ENCODE measurements at places on chromosomes 7 and 10. TPM values are rescaled to one million over a fixed set of nuclear protein-coding genes. Genes with fewer than 3 reads are reported as not detected.

PON1 gene
- not detected for total RNA-seq

EVX1 gene
- total RNA-seq, result not detected

NUTM2E gene
- not detected for total RNA-seq

AS3MT gene
- 0.44 TPM for total RNA-seq

AUTS2 gene
- 9.5 TPM for total RNA-seq

GRCh38 chr10:106083572-106083971 is 1080.9 kb downstream of the SORCS1 start:
- DNase-seq, result no peak

DNA sequence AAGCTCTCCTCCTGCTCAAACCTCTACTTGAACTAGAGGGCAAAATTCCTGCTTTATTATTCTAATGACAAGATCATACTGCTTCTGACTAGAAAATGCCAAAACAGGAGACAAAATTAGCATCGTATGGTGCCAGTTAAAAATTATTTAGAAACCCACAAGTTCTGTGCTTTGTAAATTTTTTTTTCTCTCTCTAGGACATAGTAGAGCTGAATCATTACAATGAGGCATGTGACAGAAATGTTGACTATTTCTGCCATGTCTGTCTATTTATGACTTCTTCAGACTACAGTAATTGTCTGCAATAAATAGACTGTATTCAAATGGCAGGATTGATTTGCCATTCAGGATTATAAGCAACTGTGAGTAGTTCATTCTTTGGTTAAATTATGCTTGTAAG is 335.8 kb downstream of the PRPF18 start:
- no peak for DNase-seq

- no peak for DNase-seq
Measured at GRCh38 chr10:88557658-88558057, 25.5 kb downstream of the RNLS start.

DNA sequence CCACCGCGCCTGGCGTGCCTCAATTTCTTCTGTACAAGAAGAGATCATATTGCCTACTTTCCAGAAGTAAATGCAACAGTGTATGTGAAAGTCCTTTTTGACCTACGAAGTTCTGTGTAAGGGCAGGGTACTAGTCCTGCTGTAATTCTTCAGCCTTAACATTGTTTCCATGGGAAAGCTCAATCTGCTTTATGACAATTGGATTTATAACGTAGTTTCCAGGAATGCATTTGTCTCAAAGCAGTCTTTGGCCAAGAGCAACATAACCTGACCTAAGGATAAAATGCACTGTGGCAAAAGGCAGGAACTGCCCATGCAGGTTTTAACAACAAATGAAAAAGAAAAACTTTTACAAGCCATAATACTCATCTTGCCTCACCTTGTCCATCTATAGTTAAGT is 108.1 kb upstream of the PODXL start:
- DNase-seq, result no peak

DNA sequence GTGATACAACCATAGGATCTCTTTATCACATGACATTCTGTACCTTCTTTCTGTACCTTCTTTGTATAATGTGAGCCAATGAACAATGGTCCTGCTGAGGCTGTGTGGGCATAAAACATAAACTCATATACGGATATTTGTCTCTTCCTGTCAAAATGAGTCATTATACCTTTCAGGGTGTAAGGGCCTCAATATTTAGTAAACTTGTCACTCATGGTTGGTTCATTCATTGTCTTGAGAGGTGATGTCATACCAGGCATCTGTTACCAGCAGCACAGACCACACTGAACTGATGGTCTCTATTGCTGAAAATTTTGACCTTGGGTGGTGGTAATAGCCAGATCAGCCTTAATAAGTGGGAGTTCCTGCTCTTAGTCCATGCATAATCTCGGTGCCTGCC is 287.6 kb upstream of the TPK1 start:
- no peak for DNase-seq

DNA sequence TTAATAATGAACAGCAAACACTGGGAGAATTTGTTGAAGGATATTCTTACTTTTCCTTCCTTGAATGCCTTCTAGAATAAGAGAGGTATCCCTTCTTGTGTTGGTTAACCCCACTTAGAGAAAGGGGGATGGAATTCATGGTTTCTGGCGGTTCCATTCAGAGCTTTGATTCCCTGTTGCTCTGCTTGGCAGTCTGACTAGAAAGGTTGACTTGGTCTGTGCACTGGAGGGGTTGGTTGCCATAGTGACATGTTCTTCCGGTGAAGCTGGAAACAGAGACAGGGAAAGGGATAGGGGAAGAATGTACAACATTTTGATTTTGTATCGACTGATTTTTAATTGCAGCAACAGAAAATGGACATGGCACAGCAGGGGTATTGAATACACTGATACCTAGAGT is 2.5 kb downstream of the TMEM178B start:
- DNase-seq, result no peak

DNA sequence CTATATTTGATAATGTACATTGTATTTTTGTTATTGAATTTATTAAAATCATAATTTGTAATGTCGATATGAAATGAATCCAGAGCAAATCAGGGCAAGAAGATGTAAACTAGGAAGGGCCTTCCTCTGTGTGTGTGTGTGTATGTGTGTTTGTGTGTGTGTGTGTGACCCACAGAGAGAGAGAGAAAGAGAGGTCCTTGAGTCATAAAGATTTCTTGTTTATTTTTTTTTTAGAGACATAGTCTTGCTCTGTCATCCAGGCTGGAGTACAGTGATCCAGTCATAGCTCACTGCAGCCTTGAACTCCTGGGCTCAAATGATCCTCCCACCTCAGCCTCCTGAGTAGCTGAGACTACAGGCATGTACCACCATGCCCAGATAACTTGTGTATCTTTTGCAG is 50.7 kb downstream of the INPP5F start:
- no peak for DNase-seq

DNA sequence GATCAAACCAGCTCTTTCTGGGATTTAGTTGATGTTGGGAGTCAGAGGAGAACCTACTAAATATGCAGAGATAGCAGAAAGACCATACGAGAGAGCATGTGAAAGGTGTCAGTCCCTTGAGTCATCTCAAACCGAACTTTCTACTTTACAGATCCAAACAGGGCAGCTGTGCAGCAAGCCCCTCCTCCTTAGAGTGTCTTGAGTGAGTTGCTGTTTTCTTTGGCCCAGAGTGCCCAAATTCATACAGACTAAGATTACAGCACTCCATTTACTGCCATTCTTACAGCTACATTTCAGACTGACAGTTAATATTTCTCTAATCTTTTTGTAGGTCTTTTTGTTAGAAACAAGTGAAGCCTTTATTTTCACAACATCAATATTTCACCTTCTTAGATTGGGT is 53.4 kb downstream of the NRCAM start:
- DNase-seq, result no peak

Data from esophagus squamous epithelium (tissue), 5 donors.